CD4-positive, CD25-positive, alpha-beta regulatory T cell (primary cell): ENCODE measurements at places on chromosomes 2 and 18. TPM values are rescaled to one million over a fixed set of nuclear protein-coding genes. Genes with fewer than 3 reads are reported as not detected.
A peak's percentile ranks its signal among the peaks of the same experiment; 100 is the strongest.

FSIP2 gene
- total RNA-seq = 0.32 TPM

ZEB2 gene
- 18.1 TPM for total RNA-seq

CIDEA gene
- total RNA-seq = not detected

SLC38A11 gene
- not detected for total RNA-seq

MYO7B gene
- total RNA-seq = not detected

SLC4A5 gene
- total RNA-seq = 12.7 TPM

KHK gene
- 5.3 TPM for total RNA-seq

REG3A gene
- not detected for total RNA-seq

CAMKMT gene
- 27.6 TPM for total RNA-seq

GALNT1 gene
- 22.7 TPM for total RNA-seq

CAPN13 gene
- total RNA-seq = not detected

DNA sequence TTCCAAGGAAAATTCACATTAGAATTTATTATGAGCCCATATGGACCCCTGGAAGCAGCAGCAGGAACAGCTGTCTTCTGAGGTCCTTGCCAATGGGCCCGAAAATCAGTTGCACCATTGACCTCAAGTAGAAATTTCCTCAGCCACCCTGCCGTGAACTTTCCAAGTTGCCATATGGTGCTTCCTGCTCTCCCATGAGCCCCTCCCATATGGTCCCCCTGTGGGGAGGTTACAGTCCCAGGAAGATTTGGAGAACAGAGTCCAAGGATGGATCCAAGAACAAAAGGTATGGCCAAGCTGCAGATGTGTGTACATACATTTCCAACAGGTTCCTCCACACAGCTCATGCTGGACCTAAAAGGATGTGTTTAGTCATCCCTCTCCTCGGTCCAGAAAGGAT, 34.6 kb downstream of the DIPK1C start:
- H3K36me3 ChIP-seq = no peaks in the 10 kb centered on the region
- no peak for DNase-seq
- H3K27ac ChIP-seq = no peak overlapping the region
- no peak overlapping the region for H3K4me3 ChIP-seq
- H3K4me1 ChIP-seq = no peaks in the 10 kb centered on the region
- no peaks in the 10 kb centered on the region for H3K27me3 ChIP-seq

GRCh38 chr2:120628248-120628647, 107.4 kb upstream of the GLI2 start:
- no peak for DNase-seq
- no peaks in the 10 kb centered on the region for H3K4me1 ChIP-seq
- H3K27ac ChIP-seq = no peak overlapping the region

DNA sequence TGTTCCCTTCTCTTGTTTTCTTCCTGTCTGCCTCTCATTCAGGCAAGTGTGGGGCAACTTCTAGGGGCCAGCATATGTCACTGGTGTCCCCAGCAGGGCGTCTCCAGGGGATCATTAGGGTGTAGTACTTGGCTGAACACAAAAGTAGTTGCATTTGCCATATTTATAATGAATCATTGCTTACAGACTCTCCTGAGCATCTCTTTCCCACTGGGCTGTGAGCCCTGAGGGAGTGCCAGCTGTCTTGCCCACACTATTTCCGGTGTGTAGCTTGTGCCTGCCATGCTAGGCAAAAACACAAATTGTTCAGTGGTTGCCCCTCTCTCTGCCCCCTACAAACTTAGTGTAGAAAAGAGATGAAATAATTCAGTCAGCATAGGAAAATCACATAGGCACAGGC, 40.8 kb upstream of the SCLY start:
- no peaks in the 10 kb centered on the region for H3K27me3 ChIP-seq
- no peak overlapping the region for H3K27ac ChIP-seq
- no peak for DNase-seq
- no peak overlapping the region for H3K4me3 ChIP-seq
- H3K4me1 ChIP-seq = no peaks in the 10 kb centered on the region

DNA sequence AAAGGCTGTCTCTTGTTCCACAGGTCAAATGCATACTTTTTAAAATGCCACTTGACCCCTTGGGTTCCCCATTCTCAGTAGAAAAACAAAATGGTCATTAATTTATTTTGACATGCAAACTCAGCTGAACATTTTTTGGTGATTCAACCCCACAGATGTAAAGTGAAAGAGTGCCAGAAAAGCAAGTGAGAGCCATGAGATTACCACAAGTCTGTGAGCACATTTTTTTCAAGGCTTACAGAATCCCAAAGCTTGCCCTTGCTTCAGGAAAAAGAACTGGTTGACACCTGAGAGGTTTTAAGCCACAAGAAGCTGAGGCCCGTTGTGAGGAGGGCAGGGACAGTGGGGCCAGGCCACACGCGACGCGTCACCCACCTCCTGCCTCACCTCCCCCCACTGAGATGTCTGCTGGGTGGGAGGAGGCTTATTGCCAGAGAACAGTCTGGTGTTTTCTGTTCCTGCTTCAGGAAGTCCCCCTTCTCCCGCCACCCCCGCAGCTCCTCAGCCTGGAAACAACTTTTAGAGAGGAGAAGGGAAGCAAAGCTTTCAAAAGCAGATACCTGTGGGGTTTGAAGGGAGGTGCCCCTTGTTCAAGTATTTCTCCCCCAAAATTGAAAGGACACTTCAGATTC, 70.4 kb upstream of the CYP1B1 start:
- H3K36me3 ChIP-seq = no peaks in the 10 kb centered on the region
- H3K27me3 ChIP-seq = peaks cover 9% of the 10 kb centered on the region
- no peaks in the 10 kb centered on the region for H3K4me1 ChIP-seq

DNA sequence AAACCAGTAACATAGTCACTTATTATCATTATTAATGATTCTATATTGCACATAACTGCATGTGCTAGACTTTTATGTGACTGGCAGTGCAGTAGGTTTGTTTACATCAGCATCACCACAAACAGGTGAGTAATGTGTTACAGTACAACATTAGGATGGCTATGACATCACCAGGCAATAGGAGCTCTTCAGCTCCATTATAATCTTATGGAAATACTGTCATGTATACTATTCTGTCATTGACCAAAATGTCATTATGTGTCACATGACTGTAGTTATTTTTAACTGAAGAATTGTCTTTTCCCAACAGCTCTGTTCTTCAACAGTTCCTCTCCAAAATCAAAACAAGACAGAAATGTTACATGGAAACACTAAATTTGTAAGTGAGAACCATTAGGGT, 96.3 kb downstream of the C18orf54 start:
- no peak for DNase-seq
- no peaks in the 10 kb centered on the region for H3K36me3 ChIP-seq
- no peak overlapping the region for H3K4me3 ChIP-seq
- no peaks in the 10 kb centered on the region for H3K27me3 ChIP-seq

DNA sequence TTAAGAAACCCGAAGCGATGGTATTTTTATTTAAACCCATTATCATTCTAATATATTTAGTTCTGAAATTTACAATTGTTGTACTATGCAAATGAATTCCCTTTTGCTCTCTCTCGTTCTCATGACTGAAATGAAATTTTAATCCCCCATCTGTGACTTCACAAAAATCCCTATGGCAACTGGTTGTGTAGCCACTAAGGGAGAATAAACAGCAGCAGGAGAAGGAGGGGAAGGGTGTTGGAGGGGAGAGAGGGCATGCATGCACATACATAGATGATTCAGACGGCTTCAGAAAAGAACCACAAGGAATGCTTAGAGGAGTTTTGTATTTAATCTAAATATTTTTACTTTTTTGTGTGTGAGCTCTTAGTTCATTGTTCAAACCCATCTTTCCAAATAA, 36.8 kb downstream of the CPS1 start:
- no peaks in the 10 kb centered on the region for H3K36me3 ChIP-seq
- H3K27ac ChIP-seq = no peak overlapping the region
- no peak overlapping the region for H3K4me3 ChIP-seq
- no peaks in the 10 kb centered on the region for H3K4me1 ChIP-seq
- DNase-seq = no peak

- H3K27me3 ChIP-seq = peaks cover 8% of the 10 kb centered on the region
- no peak overlapping the region for H3K27ac ChIP-seq
- no peaks in the 10 kb centered on the region for H3K4me1 ChIP-seq
- H3K36me3 ChIP-seq = no peaks in the 10 kb centered on the region
- no peak overlapping the region for H3K4me3 ChIP-seq
- no peak for DNase-seq
These were observed 169.1 kb downstream of the RPIA start for GRCh38 chr2:88860421-88861075.

DNA sequence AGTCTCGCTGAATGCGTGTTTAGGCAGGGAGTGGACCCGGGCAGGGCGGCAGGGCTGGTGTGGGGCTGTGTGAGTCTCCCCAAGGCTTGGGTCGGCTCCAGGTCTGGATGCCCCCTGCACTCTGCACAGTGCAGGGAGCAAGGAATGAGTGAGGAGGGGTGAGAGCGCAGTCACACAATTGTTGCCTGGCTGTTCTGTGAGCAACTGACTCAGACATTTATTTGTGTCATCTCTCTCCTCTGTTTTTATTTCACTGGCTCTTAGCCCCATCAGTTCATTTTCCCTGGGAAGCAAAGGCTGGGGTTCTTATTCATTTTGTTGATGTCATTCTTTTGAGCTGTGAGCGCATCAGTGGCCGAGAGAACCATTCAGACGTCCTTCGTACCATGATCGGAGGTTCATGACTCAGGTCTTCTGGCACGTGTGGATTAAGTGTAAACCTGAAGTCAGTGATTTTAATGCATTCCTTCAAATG, 61.1 kb downstream of the GATA6 start:
- H3K27me3 ChIP-seq = no peaks in the 10 kb centered on the region
- no peak for DNase-seq
- H3K36me3 ChIP-seq = no peaks in the 10 kb centered on the region
- H3K4me1 ChIP-seq = no peaks in the 10 kb centered on the region

- H3K36me3 ChIP-seq = no peaks in the 10 kb centered on the region
- no peaks in the 10 kb centered on the region for H3K27me3 ChIP-seq
- no peaks in the 10 kb centered on the region for H3K4me1 ChIP-seq
- DNase-seq = no peak
These were observed 374.7 kb downstream of the TNS1 start for GRCh38 chr2:217628061-217628460.

DNA sequence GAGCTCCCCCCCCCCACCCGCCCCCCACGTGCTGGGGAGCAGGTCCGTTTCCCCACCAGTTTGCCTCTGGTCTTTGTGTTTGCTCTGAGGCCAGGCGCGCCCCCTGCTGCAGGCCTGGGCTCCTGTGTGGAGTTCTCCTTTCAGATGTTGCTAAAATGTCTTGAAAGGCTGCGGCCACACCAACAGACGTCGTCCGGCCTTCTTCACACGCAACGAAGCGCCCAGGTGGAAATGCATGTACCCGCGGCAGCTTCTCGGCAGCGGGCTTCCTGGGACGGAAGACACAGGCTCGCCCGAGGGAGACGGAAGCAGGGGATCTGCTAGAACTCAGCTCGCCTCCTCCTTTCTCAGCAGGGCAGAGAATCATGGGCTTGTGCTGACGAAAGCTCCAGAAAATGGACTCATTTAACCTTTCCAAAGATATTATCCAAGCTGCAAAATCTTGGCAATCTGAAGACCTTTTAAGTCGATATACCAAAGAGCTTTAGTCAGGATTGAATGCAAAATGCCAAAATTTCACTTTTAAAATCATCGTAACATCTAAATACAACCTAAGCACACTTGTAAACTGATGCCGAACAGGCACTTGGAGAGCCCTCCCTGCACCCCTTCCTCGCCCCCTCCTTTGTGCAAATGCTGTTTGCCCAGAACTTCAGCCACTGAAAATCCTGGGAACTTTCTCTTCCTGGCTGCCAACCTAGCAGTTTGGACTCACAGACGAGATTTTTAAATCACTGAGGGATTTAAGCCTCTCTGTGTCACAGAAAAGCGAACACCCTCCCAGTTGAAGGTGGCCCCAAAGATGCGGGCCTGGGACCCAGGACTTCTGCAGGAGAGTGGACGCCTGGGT, 125.5 kb upstream of the ZNF516 start:
- H3K36me3 ChIP-seq = no peaks in the 10 kb centered on the region
- no peaks in the 10 kb centered on the region for H3K4me1 ChIP-seq
- DNase-seq = no peak
- no peaks in the 10 kb centered on the region for H3K27me3 ChIP-seq
- H3K4me3 ChIP-seq = no peak overlapping the region
- no peak overlapping the region for H3K27ac ChIP-seq

- no peaks in the 10 kb centered on the region for H3K36me3 ChIP-seq
- H3K4me3 ChIP-seq = no peak overlapping the region
- DNase-seq = no peak
- no peaks in the 10 kb centered on the region for H3K4me1 ChIP-seq
- H3K27ac ChIP-seq = no peak overlapping the region
These were observed 44.0 kb upstream of the PDCL3 start for GRCh38 chr2:100518801-100519200.

DNA sequence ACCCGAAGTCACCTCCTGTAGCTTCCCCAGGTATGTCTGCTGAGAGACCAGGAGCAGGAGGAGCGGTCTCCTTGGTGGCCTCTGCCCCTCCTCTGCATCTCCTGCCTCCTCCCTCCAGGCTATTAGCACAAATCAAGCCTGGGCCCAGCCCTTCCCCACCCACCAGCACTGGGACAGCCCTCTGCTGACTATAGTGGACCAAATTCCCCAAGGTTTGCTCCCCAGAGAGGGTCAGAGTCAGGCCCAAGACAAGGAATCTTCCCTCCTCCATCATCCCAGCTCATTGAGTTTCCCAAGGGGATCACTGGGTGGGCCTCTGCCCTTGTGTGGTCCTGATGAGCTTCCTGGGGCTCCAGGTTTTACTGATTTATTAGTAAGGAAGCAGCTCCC, 62.1 kb downstream of the EMILIN2 start:
- H3K27ac ChIP-seq = no peak overlapping the region
- no peak for DNase-seq
- no peaks in the 10 kb centered on the region for H3K27me3 ChIP-seq

DNA sequence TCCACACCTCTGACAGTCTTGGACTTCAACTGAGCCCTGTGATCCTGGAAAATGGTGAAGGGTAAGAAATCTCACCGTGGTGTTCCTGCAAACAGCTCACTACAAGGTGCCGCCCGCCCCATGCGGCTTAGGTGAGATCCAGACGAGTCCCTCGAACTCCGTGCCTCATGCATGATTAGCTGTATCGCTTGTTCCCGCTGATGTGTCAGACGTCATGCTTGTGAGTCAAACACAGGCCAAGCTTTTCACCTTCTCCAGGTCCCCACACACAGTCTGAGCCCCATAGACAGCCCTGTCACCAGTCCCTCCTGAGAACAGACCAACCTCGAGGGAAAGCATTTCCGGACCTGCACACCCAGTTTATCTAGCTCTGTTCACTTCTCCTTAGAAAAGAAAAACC, 740.5 kb downstream of the GALR1 start:
- no peak overlapping the region for H3K27ac ChIP-seq
- no peaks in the 10 kb centered on the region for H3K36me3 ChIP-seq
- H3K4me1 ChIP-seq = no peaks in the 10 kb centered on the region
- H3K4me3 ChIP-seq = no peak overlapping the region

- H3K36me3 ChIP-seq = peaks cover 19% of the 10 kb centered on the region
- peak overlapping the region; percentile 68 for H3K4me3 ChIP-seq
- peak overlapping the region; percentile 88 for H3K27ac ChIP-seq
- H3K27me3 ChIP-seq = no peaks in the 10 kb centered on the region
- DNase-seq = peak; percentile 70
These were observed 7.2 kb downstream of the MTHFD2 start for GRCh38 chr2:74205596-74205995.

- DNase-seq = no peak
- H3K36me3 ChIP-seq = no peaks in the 10 kb centered on the region
- H3K27me3 ChIP-seq = no peaks in the 10 kb centered on the region
- no peak overlapping the region for H3K4me3 ChIP-seq
- no peak overlapping the region for H3K27ac ChIP-seq
- no peaks in the 10 kb centered on the region for H3K4me1 ChIP-seq
These were observed 117.9 kb upstream of the ID2 start for GRCh38 chr2:8563814-8564474.
